WTC11 (cell line): ENCODE measurements at places on chromosomes 12 and 14.

DNA sequence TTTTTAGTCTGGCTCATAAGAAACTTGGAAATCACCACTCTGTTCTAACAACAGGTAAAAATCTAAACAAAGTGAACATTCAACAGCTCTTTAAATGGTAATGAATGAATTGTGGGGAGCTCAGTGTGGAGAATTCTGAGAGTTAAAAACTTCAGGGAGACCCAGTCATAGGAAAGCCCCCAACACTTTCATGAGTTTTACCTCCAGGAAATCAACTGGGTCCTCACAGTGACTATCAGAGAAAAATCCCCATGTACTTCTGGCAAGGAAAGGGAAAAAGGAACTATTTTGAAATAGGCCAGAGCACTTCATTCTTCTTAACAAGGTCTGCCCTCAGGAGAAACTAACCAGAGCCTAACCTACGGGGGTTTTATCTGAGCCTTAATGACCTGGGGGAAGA lies 134.7 kb downstream of the CMAS start:
- DNase-seq: no peak

- DNase-seq: no peak
Measured at GRCh38 chr14:32408018-32408417, 78.9 kb downstream of the AKAP6 start.

DNA sequence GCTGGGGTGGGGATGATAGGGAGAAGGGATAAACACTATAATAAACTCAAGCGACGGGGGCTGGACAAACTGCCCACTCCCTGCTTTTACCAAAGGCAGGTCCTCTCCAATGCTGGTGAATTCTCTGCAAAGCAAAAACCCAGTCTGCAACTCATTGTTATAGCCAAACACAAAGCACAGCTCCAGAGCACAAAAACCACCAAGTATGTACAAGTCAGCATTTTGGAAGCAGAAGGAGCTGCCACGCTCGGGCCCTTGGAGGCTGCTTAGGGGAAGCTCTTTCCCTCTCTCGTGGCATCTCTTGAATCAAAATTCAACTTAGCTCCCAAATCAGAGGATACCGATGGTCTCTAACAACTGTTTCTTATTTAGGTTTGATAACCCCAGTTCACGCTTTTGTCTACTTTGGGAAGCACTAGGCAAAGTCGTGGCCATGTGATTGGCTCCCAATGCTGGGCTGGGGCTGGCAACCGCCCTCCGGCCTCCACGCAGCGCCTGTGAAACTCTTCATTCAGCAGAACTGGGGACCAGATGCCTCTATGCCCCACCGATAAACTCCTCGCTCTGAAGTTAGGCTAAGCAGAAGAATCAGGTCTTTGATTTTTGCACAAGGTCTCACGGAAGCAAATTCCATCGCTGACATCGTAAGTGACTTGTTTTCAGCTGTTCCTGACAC lies 158.5 kb upstream of the FOXN3 start:
- DNase-seq: no peak

DNA sequence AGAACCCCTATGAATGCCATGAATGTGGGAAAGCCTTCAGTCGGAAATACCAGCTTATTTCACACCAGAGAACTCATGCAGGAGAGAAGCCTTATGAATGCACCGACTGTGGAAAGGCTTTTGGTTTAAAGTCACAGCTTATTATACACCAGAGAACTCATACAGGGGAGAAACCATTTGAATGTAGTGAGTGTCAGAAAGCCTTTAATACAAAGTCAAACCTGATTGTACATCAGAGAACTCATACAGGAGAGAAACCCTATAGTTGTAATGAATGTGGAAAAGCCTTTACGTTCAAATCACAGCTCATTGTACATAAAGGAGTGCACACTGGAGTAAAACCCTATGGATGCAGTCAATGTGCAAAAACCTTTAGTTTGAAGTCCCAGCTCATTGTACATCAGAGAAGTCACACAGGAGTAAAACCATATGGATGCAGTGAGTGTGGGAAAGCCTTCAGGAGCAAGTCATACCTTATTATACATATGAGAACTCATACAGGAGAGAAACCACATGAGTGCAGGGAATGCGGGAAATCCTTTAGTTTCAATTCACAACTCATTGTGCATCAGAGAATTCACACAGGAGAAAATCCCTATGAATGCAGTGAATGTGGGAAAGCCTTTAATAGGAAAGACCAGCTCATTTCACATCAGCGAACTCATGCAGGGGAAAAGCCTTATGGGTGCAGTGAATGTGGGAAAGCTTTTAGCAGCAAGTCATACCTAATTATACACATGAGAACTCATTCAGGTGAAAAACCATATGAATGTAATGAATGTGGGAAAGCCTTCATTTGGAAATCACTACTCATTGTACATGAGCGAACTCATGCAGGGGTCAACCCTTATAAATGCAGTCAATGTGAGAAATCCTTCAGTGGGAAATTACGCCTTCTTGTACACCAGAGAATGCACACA lies 22.3 kb downstream of the ZNF268 start:
- DNase-seq: no peak

GRCh38 chr12:1936406-1937320 lies 18.2 kb upstream of the CACNA2D4 start:
- DNase-seq: no peak

GRCh38 chr12:64790166-64790565 lies 31.0 kb upstream of the GNS start:
- no peak for DNase-seq

- DNase-seq: no peak
Measured at GRCh38 chr12:583251-583869, 79.9 kb downstream of the NINJ2 start.

- no peak for DNase-seq
Measured at GRCh38 chr12:28699029-28699428, 450.0 kb upstream of the FAR2 start.

DNA sequence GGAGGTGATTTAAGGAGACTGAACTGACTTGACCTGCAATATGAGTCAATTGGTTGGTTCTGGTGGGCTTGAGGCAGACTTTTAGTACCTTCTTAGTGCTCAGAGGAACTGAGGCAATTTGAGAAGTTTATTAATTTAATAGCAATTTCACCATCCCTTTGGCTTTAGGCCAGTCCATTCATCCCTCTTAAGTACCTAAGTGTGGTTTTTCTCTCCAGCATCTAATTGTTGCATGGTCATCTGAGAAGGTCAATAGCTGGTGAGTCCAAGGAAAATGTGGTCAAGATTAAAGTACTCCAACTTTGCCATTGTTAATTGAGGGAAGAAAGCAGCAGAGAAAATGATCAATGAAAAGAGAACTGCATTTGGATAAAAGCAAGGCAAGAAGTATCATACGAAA lies 115.4 kb upstream of the DYRK2 start:
- DNase-seq: no peak

GRCh38 chr14:88598097-88598675 lies 35.3 kb downstream of the ZC3H14 start:
- DNase-seq: no peak

- DNase-seq: no peak
Measured at GRCh38 chr12:46360908-46361666, 11.5 kb downstream of the SLC38A2 start.
